ENCODE measurements at places on chromosomes 4 and X. TPM values are rescaled to one million over a fixed set of nuclear protein-coding genes. Genes with fewer than 3 reads are reported as not detected.
A peak's percentile ranks its signal among the peaks of the same experiment; 100 is the strongest.

GRCh38 chr4:105963461-105964400 lies 68.5 kb downstream of the NPNT start:
- DNase-seq: peak; percentile 57

DNA sequence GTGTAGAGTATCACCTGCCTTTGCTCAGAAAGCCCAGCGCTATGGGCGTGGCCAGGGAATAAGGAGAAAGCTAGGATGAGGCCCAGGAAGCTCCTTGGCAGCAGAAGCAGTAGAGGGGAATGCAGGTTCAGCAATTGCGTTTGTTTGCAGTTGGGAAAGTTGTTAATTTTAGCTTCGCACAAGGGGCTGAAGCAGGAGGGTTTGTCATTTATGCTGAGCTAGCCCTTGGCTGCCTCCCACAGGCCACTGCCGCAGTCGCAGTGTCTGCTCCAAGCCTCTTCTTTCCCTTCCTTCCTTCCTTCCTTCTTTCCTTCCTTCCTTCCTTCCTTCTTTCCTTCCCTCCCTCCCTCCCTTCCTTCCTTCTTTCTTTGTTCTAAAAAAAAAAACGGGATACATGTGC lies 21.5 kb downstream of the FRMPD3 start:
- DNase-seq: no peak

- DNase-seq: no peak
Measured at GRCh38 chrX:125295337-125295736, 24.3 kb upstream of the TEX13C start.

GRCh38 chrX:113510586-113510985 lies 670.0 kb upstream of the AMOT start:
- DNase-seq: no peak

GRCh38 chr4:164731827-164732474 lies 22.0 kb upstream of the SMIM31 start:
- DNase-seq: peak; percentile 79

DNA sequence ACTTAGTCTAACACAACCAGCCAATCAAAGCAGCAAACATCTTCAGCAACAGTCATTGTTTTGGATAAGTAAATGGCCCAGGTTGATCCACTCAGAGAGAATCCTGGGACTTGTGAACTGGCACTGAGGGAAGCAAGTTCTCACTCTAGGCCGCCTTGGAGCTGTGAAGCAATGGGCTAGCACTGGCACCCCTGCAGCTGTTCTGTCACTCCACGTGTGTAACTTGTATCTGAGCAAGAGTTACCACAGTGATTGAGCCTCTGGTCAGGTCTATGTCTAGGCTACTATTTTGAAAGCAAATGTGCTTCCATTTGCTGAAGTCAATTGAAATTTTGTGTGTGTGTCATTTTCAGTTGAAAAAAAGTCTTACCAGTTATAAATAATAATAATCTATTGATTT lies 57.2 kb upstream of the HS3ST1 start:
- peak; percentile 65 for DNase-seq

DNA sequence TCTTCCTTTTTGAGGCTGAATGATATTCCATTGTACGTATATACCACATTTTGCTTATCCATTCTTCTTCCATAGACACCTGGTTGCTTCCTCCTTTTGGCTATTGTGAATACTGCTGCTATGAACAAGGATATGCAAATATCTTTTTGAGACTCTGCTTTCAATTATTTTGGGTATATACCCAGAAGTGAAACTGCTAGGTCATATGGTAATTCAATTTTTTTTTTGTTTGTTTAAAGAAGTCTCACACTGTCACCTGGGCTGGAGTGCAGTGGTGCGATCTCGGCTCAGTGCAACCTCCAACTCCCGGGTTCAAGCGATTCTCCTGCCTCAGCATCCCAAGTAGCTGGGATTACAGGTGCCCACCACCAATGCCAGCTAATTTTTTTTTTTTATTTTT lies 75.3 kb downstream of the METTL14 start:
- DNase-seq: no peak

DNA sequence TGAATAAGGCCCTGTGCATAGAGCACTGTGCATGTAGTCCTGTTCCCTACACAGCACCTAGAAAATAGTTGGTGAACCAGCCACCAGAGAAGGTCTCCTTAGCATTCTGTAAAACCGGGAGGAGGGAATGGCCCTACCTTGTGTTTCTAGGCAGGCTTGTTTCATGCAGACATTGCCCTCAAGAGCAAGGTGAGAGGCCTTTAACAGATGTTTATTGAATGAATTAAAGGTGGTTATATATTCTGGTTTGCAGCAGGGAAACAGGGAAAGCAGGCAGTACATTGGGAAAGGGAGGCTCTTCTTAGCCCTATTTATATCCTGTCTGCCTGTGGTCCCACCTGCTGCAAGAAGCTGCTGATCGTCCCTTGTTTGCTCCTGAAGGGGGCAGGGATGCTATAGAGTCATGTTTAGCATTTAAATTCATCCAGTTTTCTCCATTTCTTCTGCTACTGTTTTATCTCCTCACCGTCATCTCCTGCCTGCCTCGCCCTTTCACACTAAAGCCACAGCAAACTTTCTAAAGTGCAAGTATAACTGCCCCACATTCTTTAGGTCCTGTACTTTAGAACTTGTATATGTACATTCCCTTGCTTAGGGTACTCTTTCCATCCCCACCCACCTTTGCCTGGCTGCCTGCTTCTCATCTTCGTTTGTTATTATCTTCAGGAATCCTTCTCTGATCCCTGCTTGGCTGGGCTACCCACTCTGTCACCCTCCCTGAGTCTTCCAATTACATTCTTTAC lies 60.3 kb downstream of the EGF start:
- peak; percentile 54 for DNase-seq

- DNase-seq: no peak
Measured at GRCh38 chr4:101039367-101039766, 308.0 kb downstream of the PPP3CA start.

- peak; percentile 64 for DNase-seq
Measured at GRCh38 chr4:41814565-41814964, 66.0 kb upstream of the PHOX2B start.

GRCh38 chrX:48802905-48803200 lies 986 bp downstream of the HDAC6 start:
- DNase-seq: peak; percentile 29

GRCh38 chrX:99480728-99481127 lies 929.3 kb downstream of the PCDH19 start:
- no peak for DNase-seq

DNA sequence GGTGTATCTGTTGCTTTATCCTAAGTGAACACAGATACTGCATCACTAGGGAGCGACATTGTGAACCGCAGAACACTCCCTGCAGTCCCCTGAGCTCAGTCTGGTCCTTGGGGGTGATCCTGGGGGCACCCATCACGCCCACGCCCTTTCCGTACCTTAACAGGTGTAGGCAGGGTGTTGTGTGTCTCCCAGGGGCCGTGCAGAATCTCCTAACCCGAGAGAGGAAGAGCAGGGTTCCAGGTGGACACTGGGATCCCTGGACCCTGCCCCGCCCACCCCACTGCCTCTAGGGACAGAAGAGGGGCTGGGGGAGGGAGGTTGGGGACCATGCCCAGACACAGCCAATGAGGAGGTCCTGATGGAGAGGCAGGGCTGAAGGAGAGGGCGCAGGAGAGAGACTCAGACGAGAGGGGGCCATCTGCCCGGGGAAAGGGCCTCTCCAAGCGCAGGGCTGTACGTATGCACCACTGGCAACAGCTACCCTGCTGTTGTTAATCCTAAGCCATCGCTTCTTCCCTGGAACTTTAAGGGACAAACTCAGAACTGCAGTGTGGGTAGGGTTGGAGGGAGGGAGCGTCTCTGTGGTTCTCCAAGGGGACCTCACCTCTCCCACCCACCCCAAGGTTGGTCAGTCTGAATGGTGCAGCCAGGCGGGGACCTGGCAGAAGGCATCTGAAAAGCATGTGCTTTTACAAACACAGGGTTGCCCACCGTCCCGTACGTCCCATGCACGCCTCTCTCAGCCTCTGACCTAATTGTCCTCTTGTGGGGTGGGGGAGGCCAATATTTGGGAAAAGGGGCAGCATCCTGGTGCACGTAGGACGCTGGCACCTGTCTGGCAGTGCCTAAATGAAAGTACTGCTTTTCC lies 2.5 kb downstream of the P2RY8 start:
- no peak for DNase-seq

GRCh38 chrX:11053351-11053750 lies 57.8 kb upstream of the HCCS start:
- DNase-seq: no peak

- DNase-seq: no peak
Measured at GRCh38 chrX:110175696-110176095, 142.2 kb downstream of the AMMECR1 start.

- no peak for DNase-seq
Measured at GRCh38 chr4:36411338-36411737, 129.9 kb downstream of the DTHD1 start.

DNA sequence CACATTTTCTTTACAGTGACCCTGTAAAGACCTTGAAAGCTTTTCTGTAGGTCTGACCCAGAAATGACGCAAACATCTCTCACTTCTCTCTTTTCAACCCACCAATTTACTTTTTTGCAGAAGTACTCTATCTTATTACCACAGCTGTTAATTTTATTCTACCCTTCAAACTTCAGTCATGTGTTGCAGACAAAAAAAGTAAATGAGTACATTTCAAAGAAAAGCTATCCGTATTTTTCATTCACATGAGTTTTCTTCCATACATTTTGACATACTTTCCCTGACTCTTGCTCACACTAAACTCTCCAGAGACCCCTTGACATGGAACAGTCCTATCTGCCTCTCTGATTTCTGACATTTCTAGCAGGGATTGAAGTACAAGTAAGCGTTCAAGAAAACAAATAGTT lies 51.7 kb downstream of the SLC7A11 start:
- no peak for DNase-seq

DNA sequence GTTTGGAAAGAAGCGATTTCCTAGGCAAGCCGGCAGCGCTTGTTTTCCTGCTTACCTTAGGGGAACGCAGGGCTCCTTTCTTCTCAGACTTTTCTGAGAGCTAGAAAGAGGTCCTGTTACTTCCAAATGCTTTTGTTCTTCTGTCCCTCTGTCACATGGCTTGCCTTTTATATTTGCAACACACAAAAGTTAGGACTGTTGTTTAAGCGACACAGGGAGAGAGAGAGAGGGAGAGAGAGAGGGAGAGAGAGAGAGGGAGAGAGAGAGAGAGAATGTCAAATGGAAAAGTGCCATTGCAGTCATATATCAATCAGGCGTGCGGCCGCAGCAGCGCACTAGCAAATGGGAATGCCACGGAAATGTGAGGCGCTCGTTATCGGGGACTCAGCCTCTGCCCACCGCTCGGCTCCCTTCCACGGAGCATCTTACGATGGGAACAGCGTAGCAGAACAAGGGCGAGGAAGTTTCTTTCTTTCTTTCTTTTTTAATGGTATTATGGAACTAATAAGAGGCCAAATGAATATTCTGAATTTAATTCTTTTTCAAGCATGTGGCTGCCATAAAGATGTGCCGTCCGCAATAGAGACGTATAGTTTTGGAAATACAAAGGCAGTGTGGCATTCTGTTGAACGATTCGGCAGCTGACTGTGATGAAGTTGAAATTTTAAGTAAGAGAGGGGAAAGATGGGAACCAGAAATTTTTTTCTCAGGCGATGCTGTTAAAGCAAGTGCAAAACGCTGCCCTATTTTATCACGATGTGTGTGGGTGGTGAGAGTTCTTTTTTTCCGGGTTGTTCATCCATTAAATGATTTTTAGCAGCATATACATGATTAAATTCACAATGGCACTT lies at the start of gene NDP:
TSS of gene NDP (minus strand) at position 142 of the 851 bp plus-strand sequence. CDS start 14,745 bp downstream, outside the sequence.
- peak; percentile 23 for DNase-seq

- DNase-seq: no peak
Measured at GRCh38 chr4:8773124-8773931, 98.3 kb downstream of the HMX1 start.

- DNase-seq: no peak
Measured at GRCh38 chr4:24108567-24108966, 218.7 kb upstream of the PPARGC1A start.

DNA sequence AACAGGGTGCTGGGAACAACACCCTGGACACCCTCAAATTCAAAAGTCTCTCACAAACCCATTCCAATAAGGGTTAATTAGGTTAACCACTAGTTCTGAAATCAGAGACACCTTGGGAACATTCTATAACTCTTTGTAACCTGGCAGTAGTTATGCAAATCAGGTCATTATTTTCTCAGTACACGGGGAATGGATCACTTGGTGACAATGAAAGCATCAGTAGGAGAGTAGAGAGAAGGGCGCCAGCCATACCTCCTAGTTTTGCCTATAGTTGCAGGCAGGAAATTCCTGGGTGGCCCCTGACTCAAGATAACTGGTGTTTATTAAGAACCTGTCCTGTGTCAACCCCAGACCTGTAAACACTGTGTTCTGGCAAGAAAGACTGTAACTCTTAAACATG lies 2.5 kb downstream of the CCDC110 start:
- DNase-seq: no peak

DNA sequence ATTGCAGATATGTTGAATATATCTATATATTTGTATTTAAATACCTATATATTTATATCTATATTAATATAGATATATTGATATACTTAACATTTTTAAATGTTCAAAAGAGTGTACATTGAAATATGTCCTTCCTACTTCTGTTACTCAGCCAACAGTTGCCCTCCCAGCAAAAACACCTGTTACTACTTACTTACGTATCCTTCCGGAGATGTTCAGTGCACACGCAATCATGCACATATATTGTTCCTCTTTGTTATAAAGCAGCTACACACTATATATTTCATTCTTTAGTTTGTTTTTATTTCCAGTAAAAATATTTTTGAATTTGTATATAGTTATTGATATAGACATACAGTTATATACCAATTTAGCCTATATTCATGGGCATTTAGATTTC lies 142.3 kb downstream of the ARHGAP24 start:
- no peak for DNase-seq

DNA sequence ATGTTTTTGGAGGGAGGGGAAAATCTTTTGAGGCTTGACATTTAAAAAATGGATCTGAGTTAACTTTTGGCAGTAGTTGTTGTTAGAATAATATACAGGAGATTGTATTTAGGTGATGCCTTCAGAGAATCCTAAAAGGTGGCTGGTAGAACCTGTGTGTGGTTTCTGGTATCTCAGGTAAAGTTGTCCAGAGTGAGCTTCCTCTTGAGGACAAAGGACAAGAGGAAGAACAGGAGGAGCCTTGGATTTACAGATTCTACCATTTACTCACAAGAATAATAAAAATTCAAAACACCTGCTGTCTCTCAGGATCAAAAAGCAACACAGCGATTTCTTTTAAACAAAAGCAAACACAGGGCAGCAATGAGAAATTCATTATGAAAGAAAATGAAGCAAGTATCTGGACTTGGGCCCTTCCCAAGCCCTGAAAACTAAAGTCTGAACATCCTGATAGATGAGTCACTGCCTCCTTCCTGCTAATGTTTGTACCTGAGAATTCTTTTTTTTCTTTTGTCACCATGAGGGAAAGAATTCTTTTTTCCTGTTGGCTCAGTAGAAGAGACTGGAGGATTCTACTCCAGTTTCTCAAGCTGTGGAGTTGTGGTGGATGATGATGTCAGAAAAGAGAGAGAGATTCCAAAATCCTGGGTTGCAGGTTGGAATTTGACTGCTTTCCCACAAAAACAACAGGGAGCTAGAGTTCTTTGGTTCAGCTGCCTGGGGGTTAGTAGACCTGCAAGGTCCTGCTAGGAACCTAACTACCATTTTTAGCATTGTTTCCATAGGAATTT lies 31.5 kb upstream of the RAPGEF2 start:
- DNase-seq: peak; percentile 38

The ALAS2 gene
- total RNA-seq: not detected

The HPSE gene
- total RNA-seq: 0.21 TPM

The CCDC160 gene
- total RNA-seq: 1.4 TPM

The HSFX1 gene
- total RNA-seq: 1.3 TPM

The NPY2R gene
- total RNA-seq: not detected

The RENBP gene
- 2.5 TPM for total RNA-seq

The IBSP gene
- not detected for total RNA-seq

The TMPRSS11B gene
- not detected for total RNA-seq

Data from myocyte (in vitro differentiated cells).